Activated CD4-positive, alpha-beta T cell treated with anti-CD3 and anti-CD28 coated beads for 36 hours (primary cell): ENCODE measurements at places on chromosomes 7 and 10.

GRCh38 chr10:127354992-127355391 is 158.6 kb upstream of the INSYN2A start:
- no peak for DNase-seq

- DNase-seq = no peak
These were observed 23.5 kb upstream of the ANLN start for GRCh38 chr7:36366005-36366717.

DNA sequence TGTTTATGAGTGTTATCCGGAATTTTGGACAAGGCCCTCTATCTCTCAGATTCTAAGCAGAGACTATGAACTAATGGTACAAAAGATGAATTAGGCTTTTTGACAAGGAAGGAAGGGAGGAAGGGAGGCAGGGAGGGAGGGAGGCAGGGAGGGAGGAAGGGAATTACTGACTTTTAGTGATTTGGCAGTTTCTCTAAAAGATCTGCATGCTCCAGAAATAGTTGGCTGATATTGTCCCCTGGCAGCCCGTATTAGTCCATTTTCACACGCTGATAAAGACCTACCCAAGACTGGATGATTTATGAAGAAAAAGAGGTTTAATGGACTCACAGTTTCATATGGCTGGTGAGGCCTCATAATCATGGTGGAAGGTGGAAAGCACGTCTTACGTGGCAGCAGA is 1093.5 kb downstream of the NRG3 start:
- DNase-seq = no peak

DNA sequence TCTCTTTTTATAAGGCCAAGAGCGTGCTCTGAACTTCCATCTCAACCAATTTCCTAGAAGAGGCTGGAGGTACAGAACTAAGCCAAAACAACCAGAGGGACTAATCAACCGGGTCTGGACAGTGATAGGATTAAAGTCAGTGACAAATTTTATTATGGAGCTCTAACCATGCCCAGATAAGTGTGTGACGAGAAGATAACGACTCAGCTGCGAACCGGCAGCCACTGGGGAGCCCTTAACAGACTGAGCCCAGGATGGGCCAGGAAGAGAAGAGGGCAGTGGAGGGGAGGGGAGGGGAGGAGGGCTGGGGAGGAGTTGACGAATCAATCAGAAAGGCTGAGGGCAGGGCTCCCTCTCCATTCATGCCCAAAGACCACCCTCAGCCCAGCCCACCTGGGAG is 119.9 kb downstream of the PLXNA4 start:
- no peak for DNase-seq

- no peak for DNase-seq
These were observed 21.5 kb upstream of the OGDHL start for GRCh38 chr10:49783645-49784044.

DNA sequence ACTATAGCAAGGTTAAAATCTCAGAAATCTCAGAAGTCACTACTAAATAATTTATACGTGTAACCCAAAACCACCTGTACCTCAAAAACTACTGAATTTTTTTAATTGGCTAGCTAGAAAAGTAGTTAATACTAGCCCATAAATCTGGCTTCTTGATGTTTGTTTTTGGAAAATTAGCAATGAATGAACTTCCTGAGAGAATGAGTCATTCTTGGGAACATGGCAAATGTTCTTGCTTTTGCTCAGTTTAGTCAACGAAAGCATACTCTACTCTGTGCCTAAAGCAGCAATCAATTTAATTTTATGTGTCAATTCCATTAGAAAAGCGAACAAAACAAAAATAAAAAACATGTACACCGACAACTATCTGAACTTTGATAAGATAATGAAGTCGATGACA is 69.2 kb downstream of the SEMA3E start:
- DNase-seq = no peak

- DNase-seq = no peak
These were observed 24.3 kb downstream of the CALHM2 start for GRCh38 chr10:103427866-103428265.

DNA sequence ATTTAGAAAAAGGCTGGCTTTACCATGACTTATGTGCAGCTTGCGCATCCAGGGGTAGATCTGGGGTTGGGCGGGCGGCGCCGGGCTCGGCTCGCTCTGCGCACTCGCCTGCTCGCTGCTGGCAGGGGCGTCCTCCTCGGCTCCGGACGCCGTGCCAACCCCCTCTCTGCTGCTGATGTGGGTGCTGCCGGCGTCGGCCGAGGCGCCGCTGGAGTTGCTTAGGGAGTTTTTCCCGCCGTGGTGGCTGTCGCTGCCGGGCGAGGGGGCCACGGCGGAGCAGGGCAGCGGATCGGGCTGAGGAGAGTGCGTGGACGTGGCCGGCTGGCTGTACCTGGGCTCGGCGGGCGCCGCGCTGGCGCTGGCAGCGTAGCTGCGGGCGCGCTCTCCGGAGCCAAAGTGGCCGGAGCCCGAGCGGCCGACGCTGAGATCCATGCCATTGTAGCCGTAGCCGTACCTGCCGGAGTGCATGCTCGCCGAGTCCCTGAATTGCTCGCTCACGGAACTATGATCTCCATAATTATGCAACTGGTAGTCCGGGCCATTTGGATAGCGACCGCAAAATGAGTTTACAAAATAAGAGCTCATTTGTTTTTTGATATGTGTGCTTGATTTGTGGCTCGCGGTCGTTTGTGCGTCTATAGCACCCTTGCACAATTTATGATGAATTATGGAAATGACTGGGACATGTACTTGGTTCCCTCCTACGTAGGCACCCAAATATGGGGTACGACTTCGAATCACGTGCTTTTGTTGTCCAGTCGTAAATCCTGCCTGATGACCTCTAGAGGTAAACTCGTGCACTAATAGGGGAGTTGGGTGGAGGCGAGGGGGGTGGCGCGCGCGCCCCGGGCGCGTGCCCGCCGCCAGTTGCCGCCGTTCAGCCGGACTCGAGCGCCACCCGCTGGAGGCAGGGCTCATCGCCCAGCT is at the start of gene HOXA5:
Gene HOXA5 (minus strand): TSS at position 659 of the 927 bp plus-strand sequence. CDS start 74 bp downstream, at position 585.
- DNase-seq = peak; percentile 18

- no peak for DNase-seq
These were observed 82.2 kb downstream of the PARD3 start for GRCh38 chr10:34732926-34733325.

DNA sequence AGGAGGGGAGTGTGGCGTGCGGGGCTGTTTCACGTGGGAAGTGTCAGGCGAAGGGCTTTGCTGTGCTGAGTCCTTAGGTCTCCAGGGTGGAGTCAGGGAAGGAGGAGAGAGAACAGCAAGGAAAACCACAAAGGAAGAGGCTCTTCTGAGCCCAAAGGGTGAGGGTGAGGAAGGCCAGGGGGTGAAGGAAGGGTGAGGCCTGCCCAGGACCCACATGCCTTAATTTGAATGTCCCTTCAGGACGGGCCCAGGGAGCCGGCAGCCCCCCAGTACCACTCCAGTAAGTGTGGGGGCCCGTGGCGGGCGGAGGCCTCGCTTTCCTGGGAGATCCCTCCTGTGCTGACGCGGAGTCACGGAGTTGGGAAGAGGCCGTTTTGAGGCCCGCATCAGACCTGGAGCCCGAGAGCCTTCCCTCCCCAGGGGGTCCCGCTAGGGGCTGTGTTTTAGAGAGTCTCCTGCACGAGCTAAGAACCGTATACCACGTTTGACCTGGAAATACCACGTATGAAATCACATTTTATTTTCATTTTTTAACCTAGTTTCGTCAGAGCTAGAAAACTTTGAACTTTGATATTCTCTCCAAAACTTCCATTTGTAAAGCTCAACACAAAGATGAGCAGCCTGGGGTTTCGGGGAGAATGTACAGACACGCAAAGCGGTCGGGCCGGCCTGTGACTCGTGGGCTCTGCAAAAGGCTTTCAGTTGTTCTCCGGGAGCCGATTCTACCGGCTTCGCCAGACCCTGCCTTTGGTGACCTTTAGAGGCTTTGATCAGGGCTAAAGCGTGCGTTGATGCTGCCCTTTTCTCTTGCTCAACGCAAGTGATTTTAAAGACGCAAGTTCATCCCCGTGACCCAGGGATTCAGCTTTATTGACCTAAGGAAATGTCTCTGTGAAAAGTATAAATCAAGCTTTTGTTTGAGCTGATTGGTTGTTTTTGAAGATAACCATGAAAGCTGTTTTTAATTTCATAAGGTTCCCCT is 23.6 kb upstream of the TTYH3 start:
- no peak for DNase-seq

DNA sequence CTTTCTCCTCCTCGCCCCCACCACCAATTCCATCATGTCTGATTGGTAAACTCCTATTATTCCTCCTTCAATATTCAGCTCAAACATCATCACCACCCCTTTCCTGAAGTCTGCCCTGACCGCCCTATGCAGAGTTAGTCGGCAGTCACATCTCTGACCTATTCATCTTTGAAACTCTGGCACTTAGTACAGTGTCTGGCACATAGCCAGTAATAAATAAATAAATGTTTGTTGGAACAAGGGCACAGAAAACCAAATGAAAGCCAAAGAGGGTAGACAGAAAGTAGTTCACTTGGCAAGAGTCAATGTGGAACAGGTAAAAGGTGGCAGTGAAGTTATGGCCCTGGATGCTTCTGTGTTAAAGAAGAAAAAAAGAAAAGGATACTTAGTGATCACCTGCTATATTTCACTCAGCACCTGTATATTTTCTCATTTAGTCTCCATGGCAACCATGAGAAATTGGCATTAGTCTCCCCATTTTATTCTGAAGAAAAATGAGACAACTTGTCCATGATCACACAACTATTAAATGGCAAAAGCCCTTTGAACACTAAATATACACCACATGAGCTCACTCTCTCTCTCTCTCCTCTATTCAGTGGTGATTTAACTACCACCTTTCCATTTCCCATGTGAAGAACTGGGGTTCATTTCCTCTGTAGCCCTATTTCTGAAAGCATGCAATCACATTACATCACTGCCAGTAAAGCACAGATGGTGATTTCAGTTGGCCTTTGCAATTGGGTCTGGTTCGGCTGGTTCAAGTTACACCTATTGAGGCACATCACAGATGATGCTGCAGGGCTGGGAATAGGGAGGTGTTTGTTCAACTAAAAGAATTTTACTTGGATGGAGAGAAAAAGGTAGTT is 25.3 kb downstream of the CHCHD3 start:
- no peak for DNase-seq

DNA sequence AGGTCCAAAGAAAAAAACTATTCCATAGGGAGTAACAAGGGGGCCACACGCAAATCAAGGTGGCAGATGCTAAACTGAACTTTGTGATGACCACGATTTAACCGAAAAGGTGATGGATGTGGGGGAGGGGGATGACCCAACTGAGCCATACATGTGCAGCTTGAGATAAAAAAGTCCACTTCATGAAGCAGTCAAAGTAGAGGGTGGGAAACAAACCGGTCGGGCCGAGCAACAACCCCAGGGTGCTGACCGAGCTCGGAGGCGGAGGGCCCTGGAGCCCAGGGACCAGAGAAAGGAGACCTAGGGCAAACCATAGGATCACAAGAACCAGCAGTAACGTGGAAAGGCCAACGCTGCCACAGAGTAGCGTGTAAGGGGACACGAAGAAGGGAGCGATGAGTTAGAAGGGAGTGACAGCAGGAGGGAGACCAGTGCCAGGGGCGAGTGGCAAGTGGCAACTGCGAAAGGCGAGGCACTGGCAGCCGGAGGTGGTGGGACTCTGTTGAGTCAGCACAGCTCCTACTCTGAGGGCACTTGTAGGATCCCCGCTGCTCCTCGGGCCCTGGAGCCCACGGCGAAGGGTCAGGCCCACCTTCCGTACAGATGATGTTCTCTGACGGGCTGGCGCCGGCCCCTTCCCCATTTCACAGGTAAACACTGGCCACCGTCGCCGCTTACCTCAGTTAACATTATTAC is 540 bp downstream of the SNX13 start:
- peak; percentile 72 for DNase-seq

DNA sequence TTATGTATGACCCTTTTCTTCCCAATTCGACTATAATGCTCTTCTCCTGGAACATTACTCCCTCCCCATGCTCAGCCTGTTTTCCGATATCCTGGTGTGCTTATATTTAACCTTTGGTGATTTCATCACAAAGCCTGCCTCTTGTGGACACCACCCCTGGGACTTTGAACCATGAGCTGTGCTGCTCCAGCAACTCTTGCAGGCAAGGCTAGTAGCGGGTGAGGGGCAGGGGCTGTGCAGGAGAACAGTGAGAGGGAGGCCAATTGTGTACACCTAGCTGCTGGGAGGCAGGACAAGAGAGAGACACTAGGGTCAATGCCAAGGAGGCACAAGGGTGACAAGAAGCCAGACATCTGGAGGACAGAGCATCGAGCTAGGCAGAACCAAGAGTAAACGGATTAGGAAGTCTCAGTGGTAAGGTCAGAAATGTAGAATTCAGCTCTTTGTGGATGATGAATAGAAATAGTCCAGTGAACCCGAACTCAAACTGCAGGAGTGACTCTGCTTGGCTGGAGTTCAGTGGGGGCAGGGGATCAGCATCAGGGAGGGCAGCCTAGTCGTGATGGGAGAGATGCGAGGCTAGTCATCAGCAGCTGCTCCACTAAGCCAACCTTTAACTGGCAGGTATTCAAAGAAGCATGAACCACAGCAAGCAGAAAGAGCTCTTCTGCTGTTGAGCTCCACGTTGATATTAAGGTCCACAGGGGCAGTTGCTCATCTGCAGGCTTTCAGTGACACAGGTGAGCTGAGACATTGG is 31.0 kb upstream of the MKI67 start:
- DNase-seq = no peak

- no peak for DNase-seq
These were observed 541.8 kb downstream of the INHBA start for GRCh38 chr7:41161041-41161587.

- DNase-seq = no peak
These were observed 387.2 kb downstream of the BBS9 start for GRCh38 chr7:33516568-33516967.

DNA sequence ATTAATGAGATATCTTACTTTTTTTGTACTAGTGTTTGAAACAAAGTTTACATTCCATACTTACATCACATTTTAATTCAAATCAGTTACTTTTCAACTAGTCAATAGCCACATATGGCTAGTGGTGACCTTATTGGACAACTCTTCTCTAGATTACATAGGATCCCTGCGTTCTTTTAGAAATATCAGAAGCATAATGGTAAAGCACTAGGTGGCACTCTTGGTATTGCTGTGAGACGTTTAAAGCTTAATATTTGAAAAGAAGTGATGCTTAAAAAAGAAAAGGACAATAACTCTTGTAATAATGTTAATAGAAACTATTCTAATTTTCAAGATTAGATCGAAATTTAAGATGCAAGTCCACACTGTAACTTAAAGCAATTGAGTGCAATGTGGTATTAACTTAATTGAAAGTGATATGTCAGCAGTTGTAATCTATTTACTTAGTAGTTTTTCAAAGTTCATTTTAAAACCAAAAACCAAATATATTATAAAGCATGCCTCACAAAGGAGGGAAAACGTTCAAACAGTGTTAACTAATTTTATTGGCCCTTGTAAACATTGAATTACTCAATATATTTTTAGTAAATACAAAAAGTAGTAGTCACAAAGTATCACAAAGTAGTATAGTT is 339.1 kb downstream of the ATRNL1 start:
- DNase-seq = no peak

DNA sequence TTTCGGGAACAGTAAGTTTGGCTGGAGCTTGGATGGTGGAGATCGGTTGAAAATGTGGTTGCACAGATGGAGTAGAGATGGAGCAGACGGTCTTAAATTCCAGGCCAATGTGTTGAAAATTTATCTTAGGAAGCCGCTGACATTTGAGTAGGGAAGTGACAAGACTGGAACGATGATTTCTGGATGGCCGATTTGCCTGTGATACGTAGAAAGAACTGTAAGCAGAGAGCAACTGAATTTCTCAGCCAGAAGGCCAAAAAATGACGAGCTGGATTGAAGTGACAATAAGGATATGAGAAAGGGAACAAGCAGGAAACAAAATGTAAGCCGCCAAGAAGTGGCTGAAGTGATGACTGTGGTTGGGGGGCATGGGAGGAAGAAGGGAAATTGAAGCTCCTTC is 687 bp upstream of the ARMC3 start:
- DNase-seq = no peak

GRCh38 chr7:72709909-72710308 is 118.1 kb downstream of the TYW1B start:
- DNase-seq = no peak
